ENCODE measurements at places on chromosomes 13 and 19. TPM values are rescaled to one million over a fixed set of nuclear protein-coding genes. Genes with fewer than 3 reads are reported as not detected.

The USHBP1 gene
- 40.0 TPM for total RNA-seq

The SMIM44 gene
- total RNA-seq: not detected

The PRODH2 gene
- not detected for total RNA-seq

The WDR88 gene
- total RNA-seq: not detected

The OR7A17 gene
- total RNA-seq: not detected

The ATP4A gene
- not detected for total RNA-seq

The ETV2 gene
- total RNA-seq: 0.70 TPM

The DOCK6 gene
- 188 TPM for total RNA-seq

Measured in glomerular endothelial cell (primary cell).